ENCODE measurements at places on chromosomes 2 and 18.
A peak's percentile ranks its signal among the peaks of the same experiment; 100 is the strongest.

GRCh38 chr18:78431606-78432005, 548.0 kb upstream of the SALL3 start:
- DNase-seq, result no peak

- DNase-seq, result no peak
These were observed 18.0 kb downstream of the LRP1B start for GRCh38 chr2:142112757-142113221.

- DNase-seq, result no peak
These were observed 44.5 kb downstream of the DOCK10 start for GRCh38 chr2:224997802-224998201.

GRCh38 chr2:81895620-81896250, 1591.2 kb upstream of the LRRTM1 start:
- no peak for DNase-seq

GRCh38 chr2:232959139-232959538, 53.9 kb downstream of the NGEF start:
- DNase-seq, result no peak

DNA sequence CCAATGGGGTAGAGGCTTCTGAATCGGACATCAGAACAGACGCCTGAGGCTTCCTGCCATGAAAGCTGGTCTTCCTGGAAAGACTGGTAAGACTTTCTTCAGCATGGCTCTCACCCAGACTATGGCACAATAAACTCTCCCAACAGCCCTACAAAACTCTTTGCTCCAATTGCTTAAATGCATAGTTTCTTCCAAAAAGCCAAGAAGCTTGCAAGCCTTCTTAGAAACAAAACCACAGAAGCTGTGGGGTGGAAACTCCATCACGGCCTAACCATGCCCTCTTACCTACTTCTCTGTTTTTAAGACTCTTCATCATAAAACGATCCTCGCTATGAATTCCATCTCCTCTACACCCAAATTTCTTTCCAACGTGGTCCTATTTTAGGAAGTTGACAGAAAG, 48.2 kb downstream of the PAX8 start:
- no peak for DNase-seq

GRCh38 chr18:5166606-5167280, 30.3 kb downstream of the AKAIN1 start:
- DNase-seq, result no peak

DNA sequence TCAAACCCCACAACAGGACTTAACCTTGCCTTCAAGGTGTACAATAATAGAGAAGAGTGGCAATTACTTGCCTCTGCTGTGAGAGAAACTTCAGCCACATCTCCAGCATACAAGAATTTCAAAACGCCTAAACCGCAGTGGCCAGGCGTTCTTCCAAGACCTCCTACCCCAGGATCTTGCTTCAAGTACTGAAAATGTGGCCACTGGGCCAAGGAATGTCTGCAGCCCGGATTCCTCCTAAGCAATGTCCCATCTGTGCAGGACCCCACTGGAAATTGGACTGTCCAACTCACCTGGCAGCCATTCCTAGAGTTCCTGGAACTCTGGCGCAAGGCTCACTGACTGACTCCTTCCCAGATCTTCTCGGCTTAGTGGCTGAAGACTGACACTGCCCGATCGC, 2.8 kb upstream of the CYB5A start:
- no peak for DNase-seq

DNA sequence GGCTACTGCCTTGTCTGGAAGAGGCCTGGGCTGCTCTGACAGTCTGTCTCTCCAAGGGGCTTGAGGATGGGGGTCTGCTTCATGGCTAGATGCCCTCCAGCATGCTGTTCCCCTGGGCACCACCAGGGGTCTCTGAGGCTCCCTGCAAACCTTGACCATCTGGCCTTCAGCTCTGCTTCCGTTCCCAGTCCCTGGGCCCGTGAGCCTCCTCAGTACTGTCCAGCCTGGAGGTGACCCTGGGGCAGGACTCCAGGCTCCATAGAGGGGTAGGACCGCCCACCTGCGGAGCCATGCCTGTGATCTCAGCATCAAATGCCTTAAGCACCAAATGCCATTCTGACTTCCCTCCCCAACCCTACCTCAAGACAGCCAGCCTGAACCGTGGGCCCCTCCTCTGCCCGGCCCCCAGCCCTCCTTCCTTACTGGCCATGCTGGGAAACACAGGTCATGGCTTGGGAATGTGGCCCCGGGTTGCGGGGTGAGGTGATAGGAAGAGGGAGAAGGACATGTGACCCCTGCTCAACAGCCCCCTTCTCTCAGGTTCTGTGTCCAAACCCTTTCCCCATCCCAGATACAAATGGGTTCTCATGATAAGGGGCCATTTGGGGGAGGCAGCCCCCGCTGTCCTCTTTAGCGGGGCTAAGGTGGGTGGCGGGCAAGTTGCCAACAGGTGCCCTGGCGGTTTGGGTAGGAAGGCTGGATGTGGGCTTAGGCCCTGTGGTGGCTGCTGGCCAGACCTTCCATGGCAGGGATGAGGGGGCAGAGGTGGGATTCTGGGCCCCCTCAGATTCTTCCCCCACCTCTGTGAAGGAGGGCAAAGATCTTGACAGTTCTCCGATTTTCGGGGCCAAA, 25.0 kb downstream of the SPEG start:
- DNase-seq, result peak; percentile 54

DNA sequence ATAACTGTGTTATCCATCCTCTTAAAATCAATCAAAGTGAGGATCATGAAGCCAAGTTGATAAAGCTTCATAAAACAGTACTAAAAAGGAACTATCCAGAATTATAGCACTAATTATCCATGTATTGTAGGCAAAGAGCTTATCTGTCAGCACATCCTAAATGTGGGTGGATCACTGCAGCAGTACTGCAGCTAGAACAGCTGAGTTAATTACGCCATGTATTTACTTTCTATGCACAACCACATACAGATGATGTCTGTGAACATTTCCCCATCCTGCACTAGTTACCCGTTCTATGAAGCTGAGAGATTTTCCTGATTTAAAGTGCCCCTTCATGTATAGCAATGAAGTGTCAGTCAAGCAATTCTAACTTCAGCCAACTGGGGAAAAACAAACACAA, 96.6 kb downstream of the RAPH1 start:
- no peak for DNase-seq

Data from CD8-positive, alpha-beta memory T cell (primary cell).